ENCODE measurements at places on chromosomes 1 and 21. TPM values are rescaled to one million over a fixed set of nuclear protein-coding genes. Genes with fewer than 3 reads are reported as not detected.

- no peak overlapping the region for H3K4me3 ChIP-seq
- H3K27ac ChIP-seq = no peak overlapping the region
- H3K36me3 ChIP-seq = no peaks in the 10 kb centered on the region
- no peaks in the 10 kb centered on the region for H3K4me1 ChIP-seq
- H3K27me3 ChIP-seq = peaks cover 51% of the 10 kb centered on the region
These were observed 4.8 kb downstream of the DISP3 start for GRCh38 chr1:11483581-11484320.

DNA sequence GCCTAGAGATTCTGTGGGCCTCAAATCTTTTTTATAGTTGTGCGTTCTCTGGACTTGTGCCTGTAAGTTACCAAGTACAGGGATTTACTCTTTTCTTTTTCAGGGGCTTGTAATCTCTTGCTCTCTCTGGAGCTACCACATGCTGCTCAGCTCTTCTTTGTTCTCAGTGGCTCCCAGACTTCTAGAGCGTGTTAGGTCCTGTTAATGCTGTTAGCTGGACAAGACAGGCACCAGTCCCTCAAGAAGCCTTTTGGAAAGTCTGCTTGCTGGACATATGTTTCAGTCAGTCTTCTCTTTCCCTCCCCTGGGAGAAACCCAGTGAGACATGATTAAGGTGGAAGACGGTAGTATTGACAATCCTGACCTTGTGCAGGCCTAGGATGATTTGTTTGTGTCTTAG, 29.4 kb downstream of the KCNK2 start:
- H3K4me1 ChIP-seq = no peaks in the 10 kb centered on the region
- no peak overlapping the region for H3K4me3 ChIP-seq
- no peak for DNase-seq
- H3K36me3 ChIP-seq = no peaks in the 10 kb centered on the region
- no peak overlapping the region for H3K27ac ChIP-seq
- no peaks in the 10 kb centered on the region for H3K27me3 ChIP-seq

DNA sequence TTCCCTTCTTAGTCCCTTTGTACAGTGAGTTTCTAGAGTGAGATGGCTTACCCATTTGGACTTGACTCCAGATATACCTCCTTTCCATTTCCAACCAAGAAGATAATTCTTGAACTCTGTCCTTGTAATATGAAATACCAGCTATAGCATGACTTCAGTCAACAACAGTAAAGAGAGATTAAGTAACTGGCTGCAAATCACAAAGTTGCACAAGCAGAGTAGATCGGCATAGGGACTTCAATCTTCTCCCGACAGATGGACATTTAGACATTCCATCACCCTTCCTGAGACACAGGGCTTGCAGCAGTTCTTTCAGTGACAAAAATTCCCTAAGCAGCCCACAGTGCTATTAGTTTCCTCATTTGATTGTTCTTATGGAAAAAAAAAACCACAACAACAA, 44.6 kb downstream of the JAK1 start:
- peak; percentile 42 for DNase-seq
- H3K27ac ChIP-seq = no peak overlapping the region

GRCh38 chr1:65640046-65640445, 152.6 kb upstream of the PDE4B start:
- H3K4me3 ChIP-seq = no peak overlapping the region
- no peak for DNase-seq
- H3K27ac ChIP-seq = no peak overlapping the region
- H3K27me3 ChIP-seq = no peaks in the 10 kb centered on the region
- no peaks in the 10 kb centered on the region for H3K4me1 ChIP-seq

The OR2L2 gene
- not detected for total RNA-seq

The SH3GLB1 gene
- total RNA-seq = 55.7 TPM

GRCh38 chr21:44799646-44800045, 2.0 kb downstream of the UBE2G2 start:
- H3K36me3 ChIP-seq = peaks cover 12% of the 10 kb centered on the region
- peaks cover 57% of the 10 kb centered on the region for H3K4me1 ChIP-seq
- no peak overlapping the region for H3K27ac ChIP-seq
- no peaks in the 10 kb centered on the region for H3K27me3 ChIP-seq

The GUCA2B gene
- total RNA-seq = not detected

The CRNN gene
- not detected for total RNA-seq

DNA sequence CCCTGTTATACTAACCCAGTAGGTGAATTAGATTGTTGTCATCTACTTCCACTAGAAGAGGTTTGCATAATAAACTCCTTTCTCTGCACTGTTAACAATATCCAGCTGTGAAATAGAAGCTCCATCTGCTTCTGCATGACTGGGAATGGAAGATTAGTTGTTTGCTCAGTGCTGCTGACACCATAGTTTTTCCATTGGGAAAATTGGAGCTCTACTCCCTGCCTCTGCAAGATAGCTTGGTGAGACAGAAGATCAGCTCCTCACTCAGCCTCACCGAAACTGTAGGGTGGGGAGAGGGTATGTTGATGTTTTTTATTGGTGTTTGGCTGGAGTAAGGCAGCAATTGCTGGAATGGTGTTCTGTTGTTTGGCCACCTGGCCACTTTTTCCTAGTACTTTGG, 331.6 kb upstream of the ADAMTS5 start:
- H3K4me3 ChIP-seq = no peak overlapping the region
- H3K4me1 ChIP-seq = no peaks in the 10 kb centered on the region
- H3K36me3 ChIP-seq = no peaks in the 10 kb centered on the region
- no peak overlapping the region for H3K27ac ChIP-seq
- no peaks in the 10 kb centered on the region for H3K27me3 ChIP-seq
- DNase-seq = no peak

DNA sequence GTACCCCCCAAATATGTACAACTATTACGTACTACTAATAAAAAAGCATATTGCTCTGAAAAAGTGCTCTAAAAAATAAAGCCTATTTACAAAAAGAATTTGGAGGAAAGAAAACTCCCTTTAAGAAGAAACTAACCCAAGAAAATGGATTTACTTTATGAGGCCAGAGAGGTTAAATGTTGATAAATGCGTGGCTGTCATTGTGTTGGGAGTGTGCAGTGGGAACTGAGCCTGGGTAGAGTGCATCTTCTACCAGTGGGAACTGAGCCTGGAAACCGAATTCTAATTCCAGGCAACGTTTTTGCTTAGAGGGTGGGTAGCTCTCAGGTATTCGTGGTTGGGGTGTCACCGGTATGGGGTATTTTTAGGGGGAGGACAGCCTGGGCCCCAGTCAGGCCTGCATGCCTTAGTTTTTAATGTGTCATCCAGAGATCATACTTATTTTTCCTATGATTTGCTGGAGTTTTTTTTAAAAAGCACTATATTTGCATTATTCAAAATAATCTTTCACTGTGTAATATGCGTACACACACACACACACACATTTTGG, 24.1 kb upstream of the RNF187 start:
- H3K4me1 ChIP-seq = peaks cover 5% of the 10 kb centered on the region
- H3K36me3 ChIP-seq = no peaks in the 10 kb centered on the region
- no peak for DNase-seq
- no peak overlapping the region for H3K27ac ChIP-seq
- no peak overlapping the region for H3K4me3 ChIP-seq
- H3K27me3 ChIP-seq = peaks cover 3% of the 10 kb centered on the region

GRCh38 chr1:53198241-53198651, 1.6 kb downstream of the CPT2 start:
- no peak for DNase-seq
- peaks cover 48% of the 10 kb centered on the region for H3K4me1 ChIP-seq

- no peaks in the 10 kb centered on the region for H3K36me3 ChIP-seq
- H3K4me3 ChIP-seq = no peak overlapping the region
These were observed 14.1 kb downstream of the CR1L start for GRCh38 chr1:207658904-207659485.

The DISC1 gene
- total RNA-seq = 3.1 TPM

The NPR1 gene
- total RNA-seq = not detected

The RHOU gene
- total RNA-seq = 18.5 TPM

- no peak overlapping the region for H3K27ac ChIP-seq
- peaks cover 32% of the 10 kb centered on the region for H3K4me1 ChIP-seq
- DNase-seq = no peak
- no peaks in the 10 kb centered on the region for H3K27me3 ChIP-seq
- no peak overlapping the region for H3K4me3 ChIP-seq
These were observed 10.9 kb downstream of the PCSK9 start for GRCh38 chr1:55050283-55050682.

The CHRNB2 gene
- total RNA-seq = not detected

- H3K4me1 ChIP-seq = peaks cover 12% of the 10 kb centered on the region
- H3K27me3 ChIP-seq = no peaks in the 10 kb centered on the region
- no peaks in the 10 kb centered on the region for H3K36me3 ChIP-seq
- peak overlapping the region; percentile 9 for H3K27ac ChIP-seq
- DNase-seq = peak; percentile 69
These were observed 22.9 kb upstream of the DISC1 start for GRCh38 chr1:231603598-231604275.

DNA sequence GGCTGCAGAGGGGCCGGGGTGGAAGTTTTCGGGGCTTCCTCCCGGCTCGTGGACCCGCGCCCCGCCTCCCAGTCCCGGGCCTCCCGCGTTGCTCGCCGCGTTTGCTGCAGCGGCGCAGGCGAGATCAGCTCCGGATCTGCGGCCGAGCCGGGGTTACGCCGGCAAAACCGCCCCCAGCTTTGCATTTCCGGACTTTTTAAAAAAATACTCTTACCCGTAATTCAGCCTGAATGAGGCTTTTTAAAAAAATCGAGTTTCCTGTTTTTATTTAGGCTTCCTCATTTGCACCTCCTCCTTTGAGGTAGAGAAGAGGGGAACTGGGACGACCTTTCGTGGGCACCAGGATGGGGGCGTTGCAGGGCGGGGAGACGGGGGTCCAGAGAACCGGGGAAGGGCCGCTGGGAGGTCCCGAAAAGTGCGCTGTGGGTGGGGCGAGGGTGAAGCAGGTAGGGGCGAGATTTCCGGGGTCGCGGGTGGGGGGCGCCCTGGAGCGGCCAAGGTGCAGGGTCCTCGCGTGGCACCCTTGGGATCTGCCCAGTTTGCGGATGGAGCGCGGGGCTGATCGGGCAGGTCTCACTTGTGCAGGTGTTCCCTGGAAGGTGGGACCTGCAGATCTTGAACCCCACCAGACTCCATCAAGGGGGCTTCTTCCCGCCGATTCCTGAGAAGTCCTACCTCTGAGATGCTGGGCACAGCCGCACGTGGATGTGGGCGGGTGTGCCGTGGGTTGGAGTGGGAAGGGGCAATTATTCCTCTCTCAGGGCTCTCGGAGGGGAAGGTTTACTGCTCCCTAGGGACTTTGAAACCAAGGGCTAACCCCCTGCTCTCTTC, 1.1 kb downstream of the PIK3CD start:
- H3K4me3 ChIP-seq = no peak overlapping the region
- peaks cover 60% of the 10 kb centered on the region for H3K27me3 ChIP-seq
- H3K4me1 ChIP-seq = no peaks in the 10 kb centered on the region

The SLC44A3 gene
- 3.8 TPM for total RNA-seq

DNA sequence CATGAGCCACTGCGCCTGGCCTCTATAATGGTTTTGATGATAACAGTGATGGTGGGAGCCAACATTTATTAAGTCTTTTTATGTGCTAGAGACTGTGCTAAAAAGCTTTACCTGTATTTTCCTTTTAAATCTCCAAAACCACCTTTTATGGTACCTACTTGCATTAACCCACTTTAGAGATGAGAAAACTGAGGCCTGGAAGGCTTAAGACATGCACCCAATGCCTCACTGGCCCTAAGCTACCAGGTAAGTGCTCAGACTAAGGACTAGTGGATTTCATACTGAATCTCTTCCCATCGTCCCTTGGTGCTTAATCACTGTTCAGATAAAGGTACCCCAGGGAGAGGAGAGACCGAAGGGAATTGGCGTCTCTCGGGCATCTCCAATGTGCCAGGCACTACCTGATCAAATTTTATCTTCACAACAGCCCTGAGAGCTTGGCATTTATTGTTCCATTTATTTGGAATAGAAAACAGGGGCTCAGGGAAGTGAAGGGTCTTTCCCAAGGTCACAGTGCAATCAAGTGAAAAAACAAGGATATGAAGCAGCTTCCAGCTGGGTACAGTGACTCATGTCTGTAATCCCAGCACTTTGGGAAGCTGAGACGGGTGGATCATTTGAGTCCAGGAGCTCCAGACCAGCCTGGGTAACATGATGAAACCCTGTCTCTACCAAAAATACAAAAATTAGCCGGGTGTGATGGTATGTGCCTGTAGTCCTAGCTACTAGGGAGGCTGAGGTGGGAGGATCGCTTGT, 84.2 kb downstream of the LACTBL1 start:
- no peaks in the 10 kb centered on the region for H3K36me3 ChIP-seq
- H3K4me1 ChIP-seq = no peaks in the 10 kb centered on the region
- no peak for DNase-seq

DNA sequence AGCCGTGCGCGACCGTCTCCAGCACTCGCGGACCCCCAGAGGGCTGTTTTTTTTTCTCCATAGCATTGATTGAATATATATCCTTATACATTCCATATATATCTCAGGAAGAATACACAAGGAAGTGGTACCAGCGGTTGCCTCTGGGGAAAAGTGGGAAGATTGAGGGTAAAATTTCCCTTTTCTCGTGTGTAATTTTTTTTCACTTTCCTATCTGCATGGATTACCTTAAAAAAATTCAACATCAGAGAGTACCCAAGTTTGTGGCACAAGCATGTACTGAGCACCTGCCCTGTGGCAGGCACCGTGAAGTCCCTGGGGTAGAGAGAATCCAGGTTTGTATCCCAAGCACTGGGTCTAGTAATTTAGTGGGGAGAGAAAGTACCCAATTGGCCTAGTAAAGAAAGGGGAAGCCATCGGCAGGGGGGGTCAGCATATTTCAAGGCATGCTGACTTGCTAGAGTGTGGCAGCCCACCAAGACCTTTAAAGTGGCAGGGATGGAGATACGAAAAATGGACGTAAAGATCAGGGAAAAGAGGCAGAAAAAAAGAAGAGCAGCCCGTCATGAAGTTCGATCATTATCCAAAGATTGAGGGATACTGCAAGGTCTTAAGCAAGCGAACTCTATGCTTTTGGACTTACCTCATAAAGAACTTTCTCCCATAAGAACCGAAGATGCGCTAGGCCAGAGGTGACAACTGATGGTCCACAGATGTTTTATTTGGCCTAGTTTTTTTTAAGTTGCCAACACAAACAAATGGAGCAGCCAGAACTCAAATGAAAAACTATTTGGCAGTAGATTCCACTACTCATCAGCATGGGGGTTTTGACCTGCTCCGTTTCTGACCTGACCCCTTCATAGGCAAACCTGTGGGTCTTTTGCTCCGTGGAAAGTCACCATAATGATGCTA, 1.5 kb upstream of the HMGN1 start:
- H3K4me1 ChIP-seq = peaks cover 31% of the 10 kb centered on the region
- H3K27me3 ChIP-seq = no peaks in the 10 kb centered on the region
- H3K4me3 ChIP-seq = peak overlapping the region; percentile 83
- peaks cover 5% of the 10 kb centered on the region for H3K36me3 ChIP-seq
